ENCODE measurements at places on chromosomes 2 and 18.

- peak; percentile 38 for DNase-seq
These were observed 929.2 kb upstream of the SOX11 start for GRCh38 chr2:4762951-4763376.

DNA sequence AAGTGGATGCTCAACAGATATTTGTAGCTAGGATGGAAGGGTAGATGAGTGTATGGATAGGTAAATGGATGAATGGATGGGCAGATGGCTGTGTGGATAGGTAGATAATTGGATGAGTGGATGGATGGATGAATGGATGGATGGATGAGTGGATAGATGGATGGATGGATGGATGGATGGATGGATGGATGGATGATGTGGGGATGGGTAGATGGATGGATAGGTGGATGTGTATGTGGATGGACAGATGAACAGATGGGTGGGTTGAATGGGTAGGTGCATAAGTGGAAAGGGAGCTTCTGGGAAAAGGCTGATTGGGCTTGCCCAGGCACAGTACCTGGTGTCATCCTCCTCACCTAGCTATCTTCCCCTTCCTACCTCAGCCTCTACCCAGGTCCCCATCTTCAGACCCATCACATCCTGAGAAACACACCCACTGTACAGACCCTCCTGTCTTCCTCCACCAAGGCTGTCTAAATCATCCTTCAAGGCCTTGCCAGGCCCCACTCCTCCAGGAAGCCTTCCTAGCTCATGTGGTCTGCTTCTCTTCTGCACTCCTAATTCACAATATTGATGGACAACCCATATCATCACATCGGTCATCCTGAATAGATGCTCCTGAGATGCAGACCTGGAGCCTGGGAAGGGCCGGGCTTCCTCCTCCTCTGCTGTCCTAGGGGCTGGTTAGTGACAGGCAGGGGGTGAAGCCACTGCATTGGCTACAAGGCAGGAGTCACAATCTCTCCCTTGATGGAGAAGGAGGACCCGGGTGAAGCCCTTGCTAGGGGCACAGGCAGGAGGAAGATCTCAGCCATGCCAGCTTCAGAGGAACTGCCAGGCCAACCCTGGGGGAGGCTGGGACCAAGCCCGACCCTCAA is 49.4 kb downstream of the SMAD7 start:
- DNase-seq: no peak

- DNase-seq: no peak
These were observed 31.9 kb downstream of the PIKFYVE start for GRCh38 chr2:208297961-208298360.

GRCh38 chr18:74950479-74950878 is 258.5 kb downstream of the PTGR3 start:
- no peak for DNase-seq

DNA sequence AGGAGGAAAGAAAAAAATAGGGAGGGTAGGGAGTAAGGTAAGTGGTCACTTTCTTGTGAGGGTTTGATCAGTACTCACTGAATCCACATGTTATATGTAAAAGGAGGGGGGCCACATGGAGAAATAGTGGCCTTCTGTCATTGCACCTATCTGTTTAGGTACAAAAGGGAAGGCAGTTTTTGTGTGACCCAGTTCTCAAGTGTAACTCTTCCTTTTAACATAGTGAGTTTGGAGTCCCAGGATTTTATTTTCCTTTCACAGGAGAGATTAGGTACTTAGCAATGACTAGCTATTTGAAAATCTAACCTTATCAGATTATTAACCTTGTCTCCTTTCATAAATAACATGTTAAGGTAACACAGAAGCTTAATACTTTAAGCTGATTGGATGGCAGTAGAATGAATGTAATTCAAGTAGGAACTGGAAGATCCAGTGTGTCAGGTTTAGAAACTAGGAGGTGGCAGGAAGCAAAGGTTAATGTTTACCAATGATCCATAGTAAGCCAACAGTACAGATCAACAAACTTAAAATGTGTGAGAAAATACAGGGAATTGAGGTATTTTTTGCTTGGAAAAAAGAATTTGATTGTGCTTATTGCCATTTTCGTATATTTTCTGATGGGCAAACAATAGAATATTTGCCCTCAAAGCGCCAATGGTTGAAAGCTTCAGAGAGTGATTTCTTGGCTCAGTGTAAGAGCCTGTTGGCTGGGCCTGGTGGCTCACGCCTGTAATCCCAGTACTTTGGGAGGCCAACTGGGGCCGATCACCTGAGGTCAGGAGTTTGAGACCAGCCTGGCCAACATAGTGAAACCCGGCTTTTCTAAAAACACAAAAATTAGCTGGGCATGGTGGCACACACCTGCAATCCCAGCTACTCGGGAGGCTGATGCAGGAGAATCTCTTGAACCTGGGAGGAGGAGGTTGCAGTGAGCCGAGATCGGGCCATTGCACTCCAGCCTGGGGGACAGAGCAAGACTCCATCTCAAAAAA is 11.3 kb downstream of the HNMT start:
- DNase-seq: no peak

- no peak for DNase-seq
These were observed 127.6 kb downstream of the MAPK4 start for GRCh38 chr18:50687491-50687890.

GRCh38 chr2:230986520-230987136 is 9.3 kb upstream of the SPATA3 start:
- DNase-seq: no peak

DNA sequence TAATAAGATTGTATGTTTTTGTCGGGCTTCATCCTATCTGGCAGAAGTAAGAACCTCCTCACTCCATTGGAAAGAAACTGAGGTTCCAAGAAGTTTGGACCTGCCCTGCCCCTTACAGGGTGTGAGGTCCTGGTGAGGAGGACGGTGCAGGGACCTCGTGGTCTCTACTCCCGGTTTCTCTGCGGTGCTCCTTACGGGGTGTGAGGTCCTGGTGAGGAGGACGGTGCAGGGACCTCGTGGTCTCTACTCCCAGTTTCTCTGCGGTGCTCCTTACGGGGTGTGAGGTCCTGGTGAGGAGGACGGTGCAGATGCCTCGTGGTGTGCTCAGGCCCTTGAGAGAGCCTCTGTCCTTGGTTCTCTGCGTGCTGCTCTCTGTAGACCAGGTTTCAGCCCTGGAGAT is 5.2 kb downstream of the CTDP1 start:
- DNase-seq: no peak

DNA sequence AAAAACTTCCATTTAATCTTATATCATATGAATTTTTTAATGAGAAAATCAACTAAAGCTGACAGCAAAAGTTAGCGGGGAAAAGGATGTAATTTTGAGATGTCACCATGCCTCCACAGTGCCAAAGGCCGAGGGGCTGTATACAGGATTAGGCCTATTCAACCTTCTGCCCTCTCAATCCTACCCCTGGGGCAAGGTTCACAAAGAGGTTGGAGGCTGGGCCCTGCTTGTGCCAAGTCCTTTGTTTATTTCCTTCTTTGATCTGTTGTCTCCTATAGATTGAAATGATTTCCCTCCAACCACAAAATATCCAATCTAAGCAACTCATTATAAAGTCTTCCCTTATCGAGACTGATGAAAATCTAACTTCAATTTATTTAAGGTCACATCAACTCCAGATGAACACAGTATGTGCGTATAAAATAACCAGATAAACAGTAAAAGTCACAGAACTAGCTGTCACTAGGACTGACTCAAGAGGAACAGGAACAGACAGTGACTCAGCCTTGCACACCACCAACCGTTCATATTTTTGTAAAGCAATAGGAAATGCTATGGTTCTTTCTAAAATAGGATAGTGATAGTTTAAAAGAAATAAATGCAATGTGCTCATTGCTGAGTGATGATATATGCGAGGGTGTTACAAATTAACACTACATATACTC is 95.8 kb downstream of the SLC25A12 start:
- DNase-seq: no peak

GRCh38 chr2:76517574-76517909 is 806.8 kb upstream of the GCFC2 start:
- no peak for DNase-seq

- DNase-seq: no peak
These were observed 19.4 kb downstream of the TOGARAM2 start for GRCh38 chr2:29000481-29000880.

- no peak for DNase-seq
These were observed 23.8 kb downstream of the SOWAHC start for GRCh38 chr2:109637749-109638570.

- DNase-seq: no peak
These were observed 7.5 kb downstream of the DPYSL5 start for GRCh38 chr2:26855466-26855865.

GRCh38 chr2:143787674-143788073 is 658.5 kb downstream of the ARHGAP15 start:
- no peak for DNase-seq

- DNase-seq: no peak
These were observed 3.7 kb upstream of the SIX3 start for GRCh38 chr2:44937688-44938240.

GRCh38 chr2:156481312-156481711 is 45.1 kb downstream of the GPD2 start:
- DNase-seq: no peak

- no peak for DNase-seq
These were observed 50.1 kb downstream of the UBR3 start for GRCh38 chr2:169877398-169877797.

DNA sequence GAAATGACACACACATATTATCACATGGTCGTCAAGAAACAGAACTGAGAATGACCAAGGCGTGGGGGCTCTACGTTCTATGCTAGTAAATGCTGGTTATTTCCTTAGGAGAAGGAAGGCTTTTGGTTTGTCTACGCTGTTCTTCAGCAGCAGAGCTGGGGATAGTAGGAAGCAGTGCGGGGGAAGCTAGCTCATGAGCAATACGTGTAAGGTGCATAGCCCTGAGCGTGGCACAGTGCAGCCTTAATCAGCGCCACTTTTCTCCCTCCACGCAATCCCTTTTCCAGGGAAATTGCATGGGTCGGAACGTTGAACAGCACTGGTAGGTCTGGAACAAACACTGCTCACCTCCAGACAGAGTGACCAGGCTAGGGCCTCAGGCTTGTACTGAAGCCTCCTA is 199.6 kb upstream of the FBXO11 start:
- DNase-seq: no peak

DNA sequence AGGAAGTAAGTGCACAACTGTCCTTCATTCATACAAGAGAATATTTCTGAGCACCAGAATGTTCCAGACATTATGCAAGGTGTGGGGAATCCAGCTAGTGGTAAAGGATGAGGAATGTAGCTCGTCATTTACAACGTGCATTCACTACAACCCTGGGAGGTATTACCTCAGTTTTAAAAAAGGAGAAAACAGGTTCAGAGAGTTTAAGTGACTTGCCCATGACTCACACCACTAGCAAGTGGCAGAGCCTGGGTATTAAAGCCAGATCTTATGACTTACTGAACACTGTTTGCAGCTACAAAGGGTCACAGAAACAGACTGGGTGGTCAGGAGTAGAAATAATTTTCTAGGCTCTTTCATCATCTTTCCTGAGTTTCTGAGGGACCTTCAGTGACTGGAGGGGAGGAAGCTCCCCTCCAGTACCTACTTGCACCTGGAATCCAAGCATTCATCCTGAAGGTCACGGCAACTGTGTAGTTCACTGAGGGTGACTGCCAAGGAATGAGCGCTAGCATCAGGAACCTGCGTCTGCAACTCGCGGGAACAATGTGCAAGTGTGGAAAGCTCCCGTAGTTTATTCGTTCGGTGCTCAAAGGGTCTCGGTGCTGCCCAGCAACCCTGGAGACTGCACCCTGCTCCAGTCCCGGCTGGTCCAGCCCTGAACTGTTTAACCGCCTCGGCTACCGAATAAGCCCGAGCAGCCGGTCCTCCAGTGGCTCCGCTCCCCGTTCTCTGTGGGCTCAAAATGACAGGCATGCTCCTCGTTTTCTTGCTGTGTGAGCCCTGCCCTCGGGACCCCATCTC is 647 bp downstream of the CCDC121 start:
- no peak for DNase-seq

GRCh38 chr18:49071778-49072177 is 121.0 kb upstream of the SMAD7 start:
- no peak for DNase-seq

GRCh38 chr18:37654034-37654433 is 88.4 kb upstream of the CELF4 start:
- no peak for DNase-seq

GRCh38 chr2:8389431-8390108 is 292.3 kb upstream of the ID2 start:
- DNase-seq: no peak

GRCh38 chr2:237806334-237806733 is 7.8 kb downstream of the RBM44 start:
- no peak for DNase-seq

- DNase-seq: no peak
These were observed 175.2 kb downstream of the TGIF1 start for GRCh38 chr18:3624935-3625741.

GRCh38 chr2:18046558-18047212 is 168.2 kb downstream of the KCNS3 start:
- DNase-seq: no peak

DNA sequence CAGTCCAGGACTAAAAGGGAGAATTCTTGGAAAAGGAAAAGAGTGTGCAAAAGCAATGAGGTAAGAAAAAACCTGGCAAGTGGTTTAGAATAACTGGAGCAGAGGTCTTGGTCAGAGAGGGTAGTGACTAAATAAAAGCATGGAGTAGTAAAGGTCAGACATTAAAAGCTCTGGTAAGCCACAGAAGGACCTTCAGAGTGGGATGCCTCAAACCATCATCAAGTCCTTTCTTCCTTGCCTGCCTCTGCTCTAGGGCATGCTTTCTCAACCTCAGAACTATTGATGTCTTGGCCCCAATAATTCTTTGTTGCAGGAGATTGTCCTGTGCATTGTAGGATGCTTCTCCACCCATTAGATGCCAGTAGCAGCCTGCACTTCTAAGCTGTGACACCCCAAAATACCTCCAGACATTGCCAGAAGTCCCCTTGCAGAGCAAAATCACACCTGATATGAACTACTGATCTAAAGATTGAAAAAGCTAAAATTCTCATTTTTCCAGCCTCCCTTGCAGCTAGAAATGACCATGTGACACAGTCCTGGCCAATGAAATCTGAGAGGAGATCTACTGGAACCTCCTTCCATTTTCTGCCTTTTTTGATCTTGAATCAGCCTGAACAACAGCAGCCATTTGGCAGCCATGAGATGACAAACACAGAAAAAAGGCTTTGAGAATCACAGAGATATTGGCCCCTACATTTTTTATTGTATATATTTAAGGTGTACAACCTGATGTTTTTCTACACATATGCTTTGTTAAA is 48.1 kb downstream of the EVA1A start:
- DNase-seq: no peak

DNA sequence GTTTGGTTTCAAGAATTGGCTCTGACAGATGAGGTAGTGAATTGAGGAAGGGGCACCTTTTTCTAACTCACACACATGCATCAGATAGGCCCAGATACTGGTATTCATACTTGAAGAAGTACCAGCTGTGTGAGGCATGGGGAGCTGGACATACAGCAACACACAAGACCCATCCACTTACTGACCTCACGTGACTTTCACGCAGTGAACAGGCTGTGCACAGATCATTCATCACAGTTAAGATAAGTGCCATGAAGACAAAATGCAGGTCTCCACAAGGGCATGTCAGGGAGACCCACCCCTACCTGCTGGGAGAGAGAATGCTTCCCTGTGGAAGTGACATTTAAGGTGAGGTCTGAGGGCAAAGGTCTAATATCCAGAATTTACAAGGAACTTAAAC is 38.6 kb downstream of the SP110 start:
- no peak for DNase-seq

Data from endothelial cell (in vitro differentiated cells).